Kidney glomerular epithelial cell (primary cell): ENCODE measurements at places on chromosomes 6 and 20.

DNA sequence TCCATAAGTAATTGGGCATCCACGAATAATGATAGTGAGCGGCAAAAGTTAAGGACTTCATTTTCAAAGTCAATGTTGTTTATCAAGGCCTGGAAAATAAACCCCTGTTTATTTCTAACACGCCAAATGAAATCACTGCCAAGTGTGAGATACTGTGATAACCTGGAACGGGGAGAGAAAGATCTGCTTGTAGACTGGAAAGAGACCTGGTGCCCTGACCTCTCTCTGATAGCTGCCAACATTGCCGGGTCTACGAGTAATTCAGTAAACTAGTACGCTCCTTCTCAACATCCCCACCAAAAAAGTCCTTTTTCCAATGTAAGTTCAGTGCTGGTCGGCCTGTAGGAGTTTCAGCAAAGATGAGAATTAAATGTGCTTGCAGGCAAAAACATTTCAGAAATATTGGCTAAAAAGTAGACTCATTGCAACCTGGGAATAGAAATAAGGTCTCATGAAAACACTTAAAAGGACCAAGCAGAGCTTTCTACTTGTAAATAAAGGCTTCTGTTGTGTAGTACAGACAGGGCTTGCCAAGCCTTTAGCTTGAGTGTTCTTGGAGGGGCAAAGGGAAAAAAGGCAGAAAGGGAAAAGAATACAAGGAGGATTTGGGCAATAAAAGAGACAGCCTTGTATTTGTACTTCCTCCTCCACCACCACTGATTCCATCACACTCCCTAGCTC lies 43.9 kb downstream of the PDE7B start:
- DNase-seq, result no peak

DNA sequence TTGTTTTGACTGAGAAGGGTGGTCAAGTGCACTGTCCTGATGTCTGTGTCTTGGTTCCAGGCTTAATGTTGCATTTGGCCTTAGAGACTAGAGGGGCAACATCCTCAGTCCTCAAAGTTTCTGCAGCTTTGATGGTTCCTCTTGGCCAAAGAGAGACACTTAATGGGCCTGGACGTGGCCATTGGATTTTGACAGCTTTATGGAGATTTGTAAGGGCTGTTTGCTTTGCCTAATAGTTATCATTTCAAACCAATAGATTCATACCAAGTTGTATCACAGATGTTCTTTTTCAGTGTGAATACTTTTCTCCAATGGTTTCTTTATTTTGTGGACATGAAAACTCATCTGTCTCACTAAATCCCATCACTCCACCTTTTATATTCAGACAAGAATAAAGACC lies 45.8 kb upstream of the CLIC5 start:
- no peak for DNase-seq

GRCh38 chr6:44264154-44265006 lies 971 bp downstream of the NFKBIE start:
- no peak for DNase-seq

- no peak for DNase-seq
Observed at GRCh38 chr6:64083261-64083660, 447.7 kb downstream of the PHF3 start.

DNA sequence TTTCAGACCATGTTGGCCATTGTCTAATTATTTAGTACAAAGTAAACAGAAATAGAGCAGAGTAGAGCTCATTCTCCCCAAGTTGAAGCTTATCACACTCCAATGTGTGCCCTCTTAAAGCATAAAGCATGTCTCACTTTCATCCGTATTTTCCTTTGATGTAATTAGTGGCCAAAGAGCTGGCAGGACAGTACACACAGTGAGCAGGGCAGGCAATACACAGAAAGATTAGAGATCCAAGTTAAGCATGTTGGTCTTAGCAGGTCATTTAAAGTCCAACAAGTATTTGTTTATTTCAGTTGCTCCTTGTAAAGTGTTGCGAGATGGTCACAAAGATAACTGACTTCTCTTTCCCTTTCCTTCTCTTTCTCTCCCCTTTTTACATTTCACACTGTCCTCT lies 47.2 kb downstream of the RFX6 start:
- DNase-seq, result no peak

GRCh38 chr6:3383525-3383924 lies 73.3 kb downstream of the SLC22A23 start:
- DNase-seq, result peak; percentile 8

GRCh38 chr6:115882174-115882573 lies 178.5 kb downstream of the FRK start:
- DNase-seq, result no peak
